Skin of body (tissue), 3 donors: ENCODE measurements at places on chromosomes 3 and 15.

GRCh38 chr3:15557511-15557946, 36.0 kb upstream of the COLQ start:
- DNase-seq: peak; percentile 40

DNA sequence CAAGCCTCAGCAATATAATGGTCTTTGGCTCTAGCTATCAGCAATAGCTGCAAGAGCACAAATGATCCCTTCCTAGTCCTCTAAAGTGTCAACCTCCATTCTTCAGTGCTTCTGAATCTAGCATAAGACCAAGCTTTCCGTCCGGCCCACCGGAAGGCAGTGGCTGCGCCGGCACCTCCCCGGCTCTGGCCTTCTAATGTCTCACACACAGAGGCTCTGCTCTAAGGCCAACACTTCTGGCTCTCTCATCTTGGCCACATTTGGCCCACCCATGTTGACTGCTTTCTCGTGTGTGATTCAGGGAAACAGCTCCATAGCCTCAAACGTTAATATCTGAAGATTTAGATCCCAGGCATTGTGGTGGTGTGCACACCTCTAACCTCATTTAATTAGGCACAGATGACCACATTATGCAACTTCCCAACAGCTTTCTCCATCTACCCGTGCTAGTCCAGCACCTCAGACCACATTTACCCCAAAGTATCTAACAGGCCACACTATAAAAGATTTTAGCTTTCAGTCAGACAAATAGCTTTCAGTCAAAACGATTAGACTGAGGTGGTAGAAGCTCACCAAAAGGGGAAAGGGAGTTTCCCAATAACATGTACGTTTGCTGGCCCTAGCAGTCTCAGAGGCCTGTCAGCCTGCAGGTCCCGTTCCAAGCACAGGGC, 19.3 kb downstream of the SLC51A start:
- no peak for DNase-seq

GRCh38 chr3:50204804-50205412, at the start of gene SLC38A3:
TSS of gene SLC38A3 (plus strand) at chr3:50205271. CDS start at chr3:50214200, 8,929 bp downstream.
- no peak for DNase-seq

GRCh38 chr3:73556520-73557372, 68.0 kb downstream of the PDZRN3 start:
- DNase-seq: no peak

DNA sequence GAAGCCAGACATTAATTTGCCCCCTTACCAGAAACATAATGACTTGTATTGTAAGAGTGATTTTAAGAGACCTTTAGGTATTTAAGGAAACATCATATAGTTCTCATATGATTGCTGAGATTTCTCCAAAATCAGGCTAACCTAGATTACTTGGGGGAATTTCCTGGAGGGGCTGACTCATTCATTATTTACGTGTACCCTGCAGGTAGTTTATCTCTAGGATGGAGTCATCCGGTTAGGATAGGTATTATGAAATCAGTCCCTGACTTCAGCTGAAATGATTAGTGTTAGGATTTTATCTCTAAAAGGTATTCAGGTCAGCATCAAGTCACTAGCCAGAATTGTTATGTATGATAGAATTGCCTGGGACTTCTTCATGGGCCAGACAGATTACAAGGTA, 97.5 kb downstream of the TCF12 start:
- no peak for DNase-seq

DNA sequence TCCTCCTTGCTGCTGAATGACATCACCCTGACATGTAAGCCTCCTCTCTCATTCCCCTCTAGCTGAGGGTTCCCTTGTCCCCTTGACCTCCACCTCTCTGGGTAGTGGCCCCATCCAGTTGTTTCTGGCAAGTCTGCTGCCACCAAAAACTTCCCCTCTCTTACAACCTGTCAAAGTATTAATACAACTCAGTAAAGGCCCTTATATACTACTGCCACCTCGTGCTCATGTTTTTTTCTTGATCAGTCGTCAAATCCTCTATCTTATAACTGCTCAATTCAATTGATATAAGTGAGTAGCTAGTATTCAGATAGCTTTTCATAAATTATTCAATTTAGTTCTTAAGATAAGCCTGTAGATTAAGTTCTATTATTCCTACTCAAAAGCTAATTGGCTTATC, 249.6 kb downstream of the MBNL1 start:
- no peak for DNase-seq

DNA sequence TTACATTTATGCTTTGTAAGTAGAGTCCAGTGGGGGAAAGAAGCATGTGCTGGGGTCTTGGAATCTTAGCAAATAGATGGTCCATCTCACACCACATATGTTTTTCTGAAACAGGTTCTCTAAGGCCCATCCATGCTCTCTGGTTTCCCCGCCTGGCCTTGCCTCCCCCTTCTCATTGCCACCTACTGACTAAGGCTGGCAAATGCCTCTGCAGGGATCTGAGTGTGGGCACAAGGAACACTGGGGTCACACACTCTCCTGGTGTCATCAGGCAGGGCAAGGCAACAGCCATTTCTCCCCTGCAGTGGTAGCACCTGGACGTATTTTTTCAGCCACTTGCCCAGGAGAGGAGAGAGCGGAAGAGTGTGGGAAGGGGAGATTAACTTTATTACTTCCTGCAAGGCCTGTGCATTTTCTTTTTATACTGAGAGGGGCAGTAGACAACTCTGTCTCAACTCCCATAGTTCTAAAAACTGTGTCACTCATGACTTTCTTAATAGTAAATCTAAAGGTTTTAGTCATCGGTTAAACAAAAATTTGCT, 804.2 kb upstream of the NECTIN3 start:
- DNase-seq: no peak

GRCh38 chr3:178794711-178795110, 258.5 kb downstream of the KCNMB2 start:
- no peak for DNase-seq

DNA sequence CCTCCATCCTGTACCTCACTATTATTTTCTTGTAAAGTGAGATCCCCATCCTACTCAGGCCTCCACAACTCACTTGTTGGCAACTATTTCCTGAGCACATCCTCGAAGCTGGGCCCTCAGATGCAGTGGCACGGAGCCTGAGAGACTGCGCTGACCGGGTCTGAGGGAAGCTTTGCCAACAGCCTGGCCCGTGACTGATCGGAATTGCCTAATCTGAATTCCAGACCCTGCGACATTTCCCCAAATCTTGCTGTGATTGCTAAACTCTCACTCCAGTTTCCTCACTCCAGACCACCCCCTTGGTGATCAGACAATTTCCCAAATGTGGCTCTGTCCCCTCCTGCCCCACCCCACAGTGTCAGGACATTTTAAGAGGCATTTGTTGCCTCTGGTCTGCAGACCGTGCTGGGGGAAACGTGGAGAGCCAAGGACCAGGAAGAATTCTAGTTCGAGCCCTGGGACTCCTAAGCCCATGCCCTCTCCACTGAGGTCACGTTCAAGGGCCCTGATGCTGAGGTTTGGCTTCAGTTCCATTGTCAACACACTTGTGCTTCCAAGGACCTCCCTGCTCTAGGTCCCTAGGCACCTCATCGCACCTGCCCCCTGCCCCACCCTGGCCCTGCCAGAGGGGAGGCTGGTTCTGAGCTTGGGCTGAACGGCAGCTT, 22.8 kb downstream of the KLHL25 start:
- no peak for DNase-seq

GRCh38 chr15:32746116-32746857, 28.5 kb downstream of the GREM1 start:
- no peak for DNase-seq

DNA sequence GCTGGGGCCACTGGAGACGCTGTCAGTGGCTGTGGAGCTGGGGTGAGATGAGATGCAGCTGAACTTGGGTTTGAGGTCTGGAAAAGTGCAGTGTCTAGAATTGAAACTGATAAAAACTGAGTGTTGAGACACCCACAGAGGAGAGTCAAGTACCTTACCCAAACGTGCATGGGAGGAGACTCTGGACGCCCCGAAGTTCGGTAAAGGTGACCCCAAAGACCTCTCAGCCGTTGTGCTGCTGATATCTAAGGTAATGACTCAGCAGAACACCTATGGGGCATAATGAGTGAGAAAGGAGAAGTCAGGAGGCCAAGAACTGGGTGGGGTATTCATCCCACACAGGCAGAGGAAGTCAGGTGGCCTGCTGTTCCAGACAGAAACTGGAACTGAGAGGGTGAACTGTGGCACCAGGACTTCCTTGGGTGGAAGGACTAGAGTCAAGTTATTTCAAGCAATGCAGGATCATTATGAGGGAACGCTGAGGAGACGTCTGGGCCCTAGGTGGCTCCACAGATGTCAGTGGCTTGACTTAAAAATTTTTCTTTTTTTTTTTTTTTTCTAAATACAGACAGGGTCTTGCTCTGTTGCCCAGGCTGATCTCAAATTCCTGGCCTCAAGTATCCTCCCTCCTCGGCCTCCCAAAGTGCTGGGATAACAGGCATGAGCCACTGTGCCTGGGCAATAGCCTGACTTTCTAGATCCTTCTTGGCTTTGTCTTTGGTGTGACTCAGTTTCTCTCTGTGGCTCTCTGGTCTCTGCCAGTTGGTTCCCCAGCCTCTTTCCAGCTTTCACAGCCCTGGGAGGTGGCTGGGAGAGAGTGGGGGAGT, 67.6 kb upstream of the GCNT3 start:
- DNase-seq: no peak

DNA sequence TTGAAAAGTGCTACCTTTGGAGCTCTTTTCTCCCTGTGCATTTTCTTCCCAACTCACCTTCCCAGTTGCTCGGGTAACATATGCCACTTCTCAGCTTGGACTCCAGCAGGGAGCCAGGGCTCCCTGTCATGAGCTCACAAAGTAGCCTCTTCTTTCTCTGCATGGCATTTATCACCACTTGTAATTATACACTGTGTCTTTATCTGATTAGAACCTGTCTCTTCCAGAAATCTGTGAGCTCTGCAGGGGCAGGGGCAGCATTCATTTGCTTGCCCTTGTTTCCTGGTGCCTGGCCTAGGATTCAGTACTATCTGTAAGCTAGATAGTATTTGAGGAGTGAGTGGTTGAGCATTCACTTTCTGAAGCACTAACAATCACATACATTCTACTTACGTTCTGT, 100.9 kb downstream of the CLSTN2 start:
- DNase-seq: no peak

- no peak for DNase-seq
These were observed 16.7 kb upstream of the MYH15 start for GRCh38 chr3:108527109-108527508.

DNA sequence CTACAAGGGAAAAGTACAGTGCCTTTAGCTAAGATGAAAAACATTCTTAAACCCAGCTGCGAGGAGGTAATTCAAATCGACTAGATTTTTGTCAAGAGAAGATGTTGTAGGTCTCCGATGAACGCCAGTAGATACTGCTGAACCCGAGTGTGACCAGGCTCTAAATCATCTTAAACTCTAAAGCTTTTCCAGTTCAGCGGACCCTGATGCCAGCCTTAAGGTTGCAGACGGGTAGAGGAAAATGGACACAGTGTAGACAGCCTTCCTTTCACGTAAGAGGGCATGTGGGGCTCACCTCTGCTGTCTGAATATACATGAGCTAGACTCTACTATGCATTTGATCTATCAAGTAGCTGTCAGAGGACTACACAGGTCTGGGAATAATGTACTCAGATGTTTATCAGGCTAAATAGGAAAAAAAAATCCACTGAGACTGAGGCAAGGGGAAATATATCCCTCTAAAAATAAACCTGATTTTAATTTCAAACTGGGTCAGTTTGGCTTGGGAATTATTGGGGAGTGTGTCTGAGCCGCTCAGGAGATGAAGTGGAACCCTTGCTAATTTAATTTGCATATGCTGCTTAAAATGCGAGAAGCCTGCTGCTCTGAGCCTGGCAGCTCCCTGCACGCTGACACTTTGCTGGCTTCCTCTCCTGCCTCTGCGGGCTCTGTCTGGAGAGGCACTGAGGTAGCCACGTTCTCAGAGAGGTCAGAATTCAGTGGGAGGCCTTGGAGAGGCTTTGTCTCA, 151.9 kb downstream of the CADPS start:
- DNase-seq: no peak

DNA sequence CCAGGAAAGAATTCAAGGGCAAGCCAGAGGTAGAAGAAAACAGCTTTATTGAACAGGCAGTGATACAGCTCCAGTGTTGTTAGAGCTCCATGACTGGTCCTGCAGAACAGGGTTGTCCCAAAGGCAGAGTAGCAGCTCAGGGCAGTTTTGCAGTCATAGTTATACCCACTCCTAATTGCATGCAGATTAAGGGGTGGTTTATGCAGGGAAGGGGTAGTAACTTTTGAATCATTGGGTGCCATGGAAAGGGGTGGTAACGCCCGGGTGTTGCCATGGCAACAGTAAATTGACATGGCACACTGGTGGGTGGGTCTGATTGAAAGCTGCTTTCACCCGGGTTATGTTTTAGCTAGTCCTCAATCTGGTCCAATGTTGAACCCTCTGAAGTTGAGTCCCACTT, 9.7 kb upstream of the RAB6B start:
- no peak for DNase-seq

- no peak for DNase-seq
These were observed 31.1 kb upstream of the RYR3 start for GRCh38 chr15:33279613-33280205.

- DNase-seq: no peak
These were observed 156.8 kb upstream of the ICE2 start for GRCh38 chr15:60635507-60636352.

DNA sequence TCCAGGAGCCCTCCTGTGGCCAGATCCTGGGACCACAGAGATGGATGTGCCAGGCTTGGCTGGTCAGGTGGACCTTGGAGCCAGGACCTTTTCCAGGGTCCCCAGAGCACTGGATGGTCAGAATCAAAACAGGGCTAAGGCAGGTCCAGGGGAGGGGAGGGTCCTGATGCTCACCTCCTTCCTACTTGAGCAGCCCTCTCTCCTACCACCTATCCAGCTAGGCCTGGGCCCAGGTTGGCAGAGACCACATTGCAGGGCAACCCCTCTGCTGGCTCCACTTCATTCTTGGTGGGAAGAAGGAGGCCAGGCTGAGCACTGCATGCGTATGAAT, 28.5 kb upstream of the SFMBT1 start:
- no peak for DNase-seq

GRCh38 chr15:99393641-99394040, 142.4 kb downstream of the LRRC28 start:
- DNase-seq: no peak

GRCh38 chr15:76150971-76151598, 91.3 kb downstream of the TMEM266 start:
- peak; percentile 30 for DNase-seq

GRCh38 chr15:90864507-90864906, 3.9 kb upstream of the FURIN start:
- no peak for DNase-seq
